ENCODE measurements at places on chromosomes 3 and 15.

DNA sequence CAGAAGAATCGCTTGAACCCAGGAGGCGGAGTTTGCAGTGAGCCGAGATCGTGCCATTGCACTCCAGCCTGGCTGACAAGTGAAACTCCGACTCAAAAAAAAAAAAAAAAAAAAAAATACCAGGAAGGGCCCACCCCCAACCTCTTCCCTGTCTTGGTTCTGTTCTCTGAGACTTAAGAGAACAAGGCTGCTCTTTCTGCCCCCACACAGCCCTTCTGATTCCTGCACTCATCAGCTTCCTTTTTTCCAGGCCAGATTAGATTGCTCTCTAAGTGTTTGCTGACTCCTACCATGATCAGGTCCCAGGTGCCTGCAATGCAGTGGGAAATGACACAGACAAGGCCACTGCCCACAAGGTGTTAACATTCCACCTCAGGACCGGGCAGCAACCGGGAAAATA, 13.0 kb downstream of the TMEM44 start:
- DNase-seq: no peak

- no peak for DNase-seq
Observed at GRCh38 chr15:68197661-68198437, 7.3 kb downstream of the CALML4 start.

DNA sequence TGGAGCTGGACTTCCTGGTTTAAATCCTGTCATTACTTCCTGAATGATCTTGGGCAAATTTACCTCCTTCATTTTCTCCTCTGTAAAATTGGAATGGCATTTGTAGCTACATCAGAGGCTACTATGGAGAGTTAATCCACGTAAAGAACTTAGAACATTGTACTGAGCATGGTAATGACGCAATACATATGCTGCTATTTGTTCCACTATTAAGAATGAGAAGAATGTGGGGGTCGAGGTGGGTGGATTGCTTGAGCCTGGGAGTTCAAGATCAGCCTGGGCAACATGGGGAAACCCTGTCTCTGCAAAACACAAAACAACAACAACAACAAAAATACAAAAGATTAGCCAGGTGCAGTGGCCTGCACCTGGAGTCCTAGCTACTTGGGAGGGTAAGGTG, 250.6 kb downstream of the RYR3 start:
- no peak for DNase-seq

- DNase-seq: no peak
Observed at GRCh38 chr15:81297603-81298575, 26.1 kb downstream of the STARD5 start.

DNA sequence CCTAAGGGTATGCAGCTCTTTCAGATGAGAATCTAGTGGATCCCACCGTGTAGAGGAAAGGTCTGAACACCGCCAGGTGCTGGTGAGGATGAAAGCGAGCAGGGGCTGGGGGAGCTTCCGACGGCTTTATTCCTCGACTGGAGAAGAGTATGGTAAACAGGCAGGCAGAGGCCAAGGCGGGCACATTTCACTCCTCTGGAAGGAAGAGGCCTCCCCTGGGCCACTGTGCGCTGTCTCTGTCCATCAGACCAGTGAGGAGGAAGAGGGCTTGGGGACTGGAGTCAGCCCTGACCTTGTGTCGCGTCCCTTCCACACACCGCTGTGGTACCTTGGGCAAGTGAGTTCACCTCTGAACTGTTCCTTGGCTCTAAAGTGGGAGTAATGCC, 4.2 kb downstream of the GHRL start:
- DNase-seq: no peak

- DNase-seq: no peak
Observed at GRCh38 chr3:59759298-59760031, 709.6 kb upstream of the CFAP20DC start.

DNA sequence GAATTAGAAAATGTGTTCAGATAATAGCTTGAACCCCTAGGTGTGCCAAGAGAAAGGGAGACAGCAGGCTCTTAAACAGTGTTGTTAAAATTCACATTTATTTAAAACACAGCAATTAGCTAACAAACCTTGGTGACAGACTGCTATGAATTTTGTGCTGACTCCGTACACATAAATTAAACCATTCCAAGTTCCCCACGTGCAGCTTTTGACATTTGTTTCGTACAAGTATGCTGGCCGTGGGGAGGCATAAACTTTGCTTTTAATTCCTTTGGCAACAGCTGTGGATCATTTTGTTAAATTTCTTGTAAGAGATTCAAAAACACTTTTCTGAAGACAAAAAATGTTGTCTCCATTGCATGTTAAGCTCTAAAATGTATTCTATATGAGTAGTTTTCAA, 465.3 kb downstream of the FGF12 start:
- DNase-seq: no peak

DNA sequence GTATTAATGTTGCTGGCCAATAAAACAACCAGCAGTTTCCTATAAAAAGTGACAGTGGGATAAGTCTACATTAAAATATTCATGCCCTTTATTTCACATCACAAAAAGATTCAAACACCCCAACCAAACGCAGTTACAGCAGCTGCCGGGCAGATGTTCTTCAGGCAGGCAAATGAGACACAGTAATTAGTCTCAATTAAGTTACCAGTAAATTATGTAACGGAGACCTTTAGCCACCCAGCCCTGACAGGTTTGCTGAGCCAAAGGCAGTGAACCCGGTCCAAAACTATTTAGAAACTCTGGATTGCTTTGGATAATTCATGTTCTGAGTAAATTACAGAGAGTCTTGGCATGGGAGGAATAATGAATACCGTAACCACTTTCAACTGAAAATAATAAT, 289.2 kb upstream of the LYSMD4 start:
- no peak for DNase-seq

GRCh38 chr3:116716490-116716889, 6.9 kb downstream of the TUSC7 start:
- DNase-seq: no peak

DNA sequence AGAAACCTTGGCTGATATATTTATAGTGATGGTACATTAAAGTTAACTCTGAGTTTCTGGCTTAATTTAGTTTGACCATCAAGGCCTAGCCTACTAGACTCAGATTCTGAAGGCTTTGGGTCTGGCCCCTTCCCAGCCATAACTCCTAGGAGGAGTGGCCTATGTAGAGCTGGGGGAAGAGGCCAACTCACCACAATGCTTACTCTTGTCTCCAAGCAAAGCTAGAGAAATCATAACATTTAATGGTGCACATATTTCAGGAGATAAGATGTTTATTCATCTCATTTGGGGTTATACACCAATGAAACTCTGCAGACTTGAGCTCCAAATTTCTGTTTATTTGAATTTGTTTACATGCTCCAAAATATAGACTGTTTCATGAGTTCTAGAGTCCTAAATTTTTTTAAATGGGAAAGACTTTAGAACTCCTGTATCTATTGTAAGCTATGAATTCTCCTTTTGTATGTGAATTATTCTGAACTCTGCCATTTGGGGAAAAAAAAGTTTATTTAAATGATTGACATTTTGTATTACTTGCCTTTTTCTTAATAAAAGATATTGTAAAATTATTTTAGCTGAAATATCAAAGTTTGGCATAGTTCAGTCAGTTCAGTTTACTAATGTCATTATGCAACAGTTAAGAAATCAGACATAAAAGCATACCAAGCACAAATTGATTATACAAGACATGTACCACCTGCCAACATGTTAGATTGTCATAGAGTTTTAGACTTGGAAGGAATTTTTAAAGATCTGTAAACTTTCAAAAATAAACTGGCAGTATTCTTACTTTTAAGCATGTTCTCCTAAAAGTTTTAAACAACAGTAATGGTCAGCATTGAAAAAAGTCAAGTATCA, 143.4 kb upstream of the NR2E3 start:
- no peak for DNase-seq

- no peak for DNase-seq
Observed at GRCh38 chr15:36108541-36108940, 470.9 kb upstream of the CDIN1 start.

- peak; percentile 51 for DNase-seq
Observed at GRCh38 chr3:179037351-179037750, 34.3 kb downstream of the ZMAT3 start.

- DNase-seq: no peak
Observed at GRCh38 chr3:101138817-101139216, 145.6 kb upstream of the ABI3BP start.

GRCh38 chr15:57849317-57849716, 142.8 kb downstream of the POLR2M start:
- DNase-seq: peak; percentile 30

GRCh38 chr3:98350082-98350481, 3.6 kb upstream of the OR5K4 start:
- no peak for DNase-seq

- no peak for DNase-seq
Observed at GRCh38 chr3:10951295-10951926, 41.1 kb upstream of the SLC6A1 start.

DNA sequence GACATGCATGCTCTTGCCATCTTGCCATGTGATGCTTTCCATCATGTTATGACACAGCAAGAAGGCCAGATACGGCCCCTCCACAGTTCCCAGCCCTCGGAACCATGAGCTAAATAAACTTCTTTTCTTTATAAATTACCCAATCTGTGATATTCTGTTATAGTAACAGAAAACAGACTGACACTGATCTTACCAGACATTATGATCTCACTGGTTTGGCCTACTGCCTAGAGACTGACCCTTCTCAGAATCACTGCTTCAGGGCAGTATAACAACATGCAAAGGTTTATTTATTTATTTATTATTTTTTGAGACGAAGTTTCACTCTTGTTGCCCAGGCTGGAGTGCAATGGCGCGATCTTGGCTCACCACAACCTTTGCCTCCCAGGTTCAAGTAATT, 14.0 kb downstream of the ZNF619 start:
- no peak for DNase-seq

- no peak for DNase-seq
Observed at GRCh38 chr3:180974286-180974685, 15.2 kb downstream of the DNAJC19 start.

DNA sequence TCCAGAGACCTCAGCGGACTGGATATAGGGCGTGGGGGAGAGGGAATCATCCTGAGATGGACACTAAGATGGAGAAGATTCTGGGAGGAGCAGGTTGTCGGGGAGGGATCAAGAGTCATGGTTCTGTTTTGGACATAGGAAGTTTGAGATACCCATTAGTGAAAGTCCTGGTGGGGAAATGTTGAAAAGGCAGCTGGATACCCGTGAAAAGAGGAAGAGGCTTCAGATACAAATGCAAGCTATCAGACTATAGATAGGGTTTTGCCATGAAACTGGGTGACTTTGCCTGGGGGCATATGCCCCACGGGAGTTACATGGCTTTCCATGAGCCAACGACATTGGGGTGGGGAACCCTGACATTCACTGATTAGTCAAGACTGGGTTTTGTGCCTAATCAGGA, 1.1 kb upstream of the GPR62 start:
- no peak for DNase-seq

Measured in fibroblast of upper back skin (primary cell).